Bronchus fibroblast of lung (primary cell): ENCODE measurements at places on chromosomes 1 and 21. TPM values are rescaled to one million over a fixed set of nuclear protein-coding genes. Genes with fewer than 3 reads are reported as not detected.

SPATA17 gene
- 0.15 and 0.84 TPM in 2 replicates for total RNA-seq

LRRC39 gene
- total RNA-seq, result 0.15 and 0.34 TPM in 2 replicates

KIAA0040 gene
- under 0.01 and 0.15 TPM in 2 replicates for total RNA-seq

TRIM67 gene
- not detected in 2 replicates for total RNA-seq

SH2D1B gene
- 0.15 TPM in 1 of 2 replicates, not detected in the other for total RNA-seq

ST6GALNAC5 gene
- 0.15 and 0.34 TPM in 2 replicates for total RNA-seq
